ENCODE measurements at places on chromosomes 4 and X.

GRCh38 chr4:74990276-74990875 lies 57.5 kb downstream of the PARM1 start:
- DNase-seq: no peak

GRCh38 chr4:163063891-163064290 lies 102.8 kb downstream of the NAF1 start:
- DNase-seq: no peak

DNA sequence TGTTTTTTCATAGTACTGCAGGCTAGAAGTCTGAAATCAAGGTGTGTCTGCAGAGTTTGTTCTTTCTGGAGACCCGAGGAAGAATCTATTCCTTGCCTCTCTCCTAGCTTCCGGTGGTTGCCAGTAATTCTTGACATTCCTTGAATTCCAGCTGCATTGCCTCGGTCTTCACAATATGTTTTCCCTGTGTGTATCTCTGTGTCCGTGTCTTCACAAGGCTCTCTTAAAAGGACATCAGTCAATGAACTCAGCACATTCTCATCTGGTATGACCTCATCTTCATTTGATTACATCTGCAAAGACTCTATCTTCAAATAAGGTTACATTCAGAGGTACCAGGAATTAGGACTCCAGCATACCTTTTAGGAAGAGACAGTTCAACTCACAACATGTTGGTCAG lies 163.4 kb downstream of the BANK1 start:
- DNase-seq: no peak

DNA sequence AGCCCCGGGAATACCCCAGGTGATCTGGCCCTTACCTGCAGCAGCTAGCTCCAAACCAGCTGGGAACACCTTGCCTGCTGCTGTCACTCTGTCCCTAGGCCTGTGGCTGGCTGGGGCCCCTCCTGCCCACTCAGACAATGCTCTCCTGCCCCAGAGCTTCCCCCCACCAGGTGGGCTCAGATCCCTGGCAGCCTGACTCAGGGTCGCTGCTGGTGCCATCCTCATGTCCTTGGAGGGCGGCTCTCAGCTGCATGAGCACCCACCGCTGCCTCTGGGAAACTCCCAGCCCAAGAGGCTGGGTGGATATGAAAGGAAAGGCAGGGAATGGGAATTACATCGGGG lies 15.8 kb downstream of the C4orf50 start:
- no peak for DNase-seq

- DNase-seq: no peak
Measured at GRCh38 chr4:77817304-77818072, 1.7 kb downstream of the CNOT6L start.

DNA sequence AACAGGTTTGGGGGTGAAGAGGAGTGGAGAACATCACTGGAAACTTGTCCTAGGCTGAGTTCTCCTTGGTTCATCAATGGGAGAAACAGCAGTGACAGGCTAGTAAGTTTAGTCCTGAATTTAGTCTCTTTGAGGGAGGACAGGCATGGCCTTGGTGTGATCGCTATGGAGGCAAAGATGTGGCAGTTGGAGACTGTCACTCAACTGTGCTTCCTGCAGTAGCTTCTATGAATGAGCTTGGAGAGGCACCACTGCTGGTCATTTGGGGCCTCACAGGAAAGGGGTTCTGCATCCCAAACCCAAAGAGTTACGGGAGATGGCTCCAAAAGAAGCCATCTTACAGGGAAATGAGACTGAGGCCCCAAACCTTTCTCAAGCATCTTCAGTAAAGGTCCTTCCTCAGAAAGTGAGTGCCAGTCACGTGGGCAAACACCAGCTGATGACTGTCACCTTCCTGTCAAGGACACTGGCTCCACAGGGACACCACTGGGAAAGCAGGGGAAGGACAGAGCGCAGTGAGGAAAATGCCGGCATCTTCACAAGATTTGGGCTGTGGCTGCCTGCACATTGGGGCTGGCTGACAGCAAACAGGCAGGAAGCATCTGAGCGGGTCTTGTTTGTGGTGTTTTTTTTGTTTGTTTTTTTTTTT lies 7.2 kb downstream of the MRFAP1 start:
- no peak for DNase-seq

- DNase-seq: no peak
Measured at GRCh38 chr4:10753336-10753735, 68.8 kb upstream of the CLNK start.

- DNase-seq: no peak
Measured at GRCh38 chr4:149574971-149575370, 240.7 kb downstream of the IQCM start.

- DNase-seq: no peak
Measured at GRCh38 chr4:104919406-104919805, 227.3 kb upstream of the TET2 start.

Data from hippocampal formation (tissue), 2 donors.